T-cell (primary cell): ENCODE measurements at places on chromosomes 16 and 17.

DNA sequence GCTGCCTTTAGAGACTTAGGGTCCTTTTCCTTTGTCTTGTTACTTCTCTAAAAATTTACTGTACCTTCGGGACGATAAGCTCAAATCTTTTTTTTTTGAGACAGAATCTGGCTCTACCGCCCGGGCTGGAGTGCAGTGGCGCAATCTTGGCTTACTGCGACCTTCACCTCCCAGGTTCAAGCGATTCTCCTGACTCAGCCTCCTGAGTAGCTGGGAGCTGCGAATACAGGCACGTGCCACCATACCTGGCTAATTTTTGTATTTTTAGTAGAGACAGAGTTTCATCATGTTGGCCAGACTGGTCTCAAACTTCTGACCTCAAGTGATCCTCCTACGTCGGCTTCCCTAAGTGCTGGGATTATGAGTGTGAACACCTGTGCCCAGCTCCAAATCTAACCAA is 7.4 kb downstream of the RAD51C start:
- DNase-seq: no peak

GRCh38 chr17:7393613-7394451 is 493 bp downstream of the PLSCR3 start:
- peak; percentile 58 for DNase-seq

DNA sequence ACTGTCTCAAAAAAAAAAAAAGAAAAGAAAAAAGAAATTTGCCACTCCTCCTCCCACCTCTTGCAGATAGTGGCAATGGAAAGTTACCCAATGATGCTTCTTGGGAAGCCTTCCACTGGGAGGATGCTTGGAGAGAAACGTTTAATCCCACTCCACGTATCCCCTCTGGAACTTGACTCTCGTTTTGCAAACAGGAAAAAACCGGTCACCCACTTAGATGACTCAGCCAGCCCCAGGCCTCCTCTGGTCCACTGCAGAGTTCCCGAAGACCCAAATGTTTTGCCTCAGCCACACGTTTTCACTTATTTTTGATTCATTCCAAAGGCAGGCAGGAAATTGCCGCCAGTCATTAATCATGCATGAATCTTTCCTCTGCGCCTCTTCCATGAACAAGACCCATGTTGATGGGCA is 9.3 kb upstream of the TNFRSF17 start:
- no peak for DNase-seq

DNA sequence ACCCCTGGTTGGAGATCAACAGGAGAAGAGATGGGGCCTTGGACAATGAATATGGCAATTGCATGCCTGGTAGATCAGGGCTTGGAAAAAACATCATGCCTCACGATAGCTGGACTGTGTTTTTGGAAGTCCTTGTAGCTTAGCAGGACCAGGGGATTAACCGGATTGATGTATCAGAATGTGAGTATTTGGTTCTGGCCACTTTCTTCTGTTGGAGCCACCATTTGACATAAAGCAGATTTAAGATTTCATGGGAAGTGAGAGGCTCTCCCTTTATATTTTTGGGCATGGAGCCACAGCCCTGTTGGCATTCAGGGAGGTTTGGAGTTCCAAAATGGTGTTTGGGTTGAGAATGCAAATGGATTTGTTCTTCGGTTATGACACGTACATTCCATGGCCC is 424.7 kb upstream of the MAF start:
- no peak for DNase-seq

- DNase-seq: no peak
Measured at GRCh38 chr16:12793120-12793864, 10.4 kb downstream of the CPPED1 start.
